HFF-Myc (cell line): ENCODE measurements at places on chromosomes 13 and 19.

DNA sequence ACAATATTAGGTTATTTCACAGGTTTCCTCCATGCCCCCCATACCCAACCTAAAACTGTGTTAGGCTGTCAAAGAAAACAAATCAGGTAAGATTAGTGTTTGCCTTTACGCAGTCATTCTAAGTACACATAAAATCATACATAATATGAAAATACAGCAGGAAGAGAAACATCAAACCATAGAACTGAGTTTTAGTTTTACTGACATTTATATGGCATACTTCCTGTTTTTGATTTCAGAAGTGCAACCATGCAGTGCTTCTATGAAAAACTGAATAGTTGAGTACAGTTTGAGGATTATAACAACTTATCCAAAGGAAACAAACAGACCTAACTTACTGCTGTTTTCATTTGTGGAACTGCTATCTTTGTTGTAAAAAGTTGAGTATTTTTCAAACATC lies 91.3 kb downstream of the KCNRG start:
- DNase-seq, result no peak

- no peak for DNase-seq
These were observed 13.7 kb downstream of the LGALS7 start for GRCh38 chr19:38759590-38760003.

DNA sequence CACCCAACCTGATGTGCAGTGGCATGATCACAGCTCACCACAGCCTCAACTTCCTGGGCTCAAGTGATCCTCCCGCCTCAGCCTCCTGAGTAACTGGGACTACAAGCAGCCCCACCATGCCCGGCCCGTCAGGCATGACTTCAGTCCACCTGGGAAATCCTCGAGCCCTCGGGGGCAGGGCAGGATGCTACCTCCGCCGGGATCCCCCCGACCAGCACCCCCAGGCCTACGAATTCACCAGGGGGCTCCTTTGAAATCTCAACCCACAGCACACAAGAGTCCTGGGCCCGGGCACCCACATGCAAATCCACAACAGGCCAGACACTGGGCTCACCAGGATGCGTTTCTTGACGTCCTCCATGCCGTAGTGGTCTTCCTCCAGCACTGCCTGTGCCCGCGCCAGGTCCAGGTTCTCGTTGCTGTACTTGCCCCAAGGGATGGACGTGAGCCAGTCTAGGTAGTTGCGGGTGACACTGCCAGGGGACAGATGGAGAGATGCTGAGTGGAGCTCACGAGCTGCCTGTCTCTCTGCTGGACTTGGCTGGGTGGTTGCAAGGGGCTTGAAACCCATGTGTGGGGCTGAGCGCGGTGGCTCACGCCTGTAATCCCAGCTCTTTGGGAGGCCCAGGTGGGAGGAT lies 10.5 kb downstream of the RPL36 start:
- no peak for DNase-seq

- no peak for DNase-seq
These were observed 413.8 kb downstream of the GPC6 start for GRCh38 chr13:93640452-93640851.

- no peak for DNase-seq
These were observed 6.8 kb downstream of the HSPH1 start for GRCh38 chr13:31154939-31155338.

GRCh38 chr13:52160506-52160905 lies 1.1 kb upstream of the NEK3 start:
- no peak for DNase-seq

- peak; percentile 87 for DNase-seq
These were observed 61.8 kb downstream of the RAB20 start for GRCh38 chr13:110499621-110500281.

DNA sequence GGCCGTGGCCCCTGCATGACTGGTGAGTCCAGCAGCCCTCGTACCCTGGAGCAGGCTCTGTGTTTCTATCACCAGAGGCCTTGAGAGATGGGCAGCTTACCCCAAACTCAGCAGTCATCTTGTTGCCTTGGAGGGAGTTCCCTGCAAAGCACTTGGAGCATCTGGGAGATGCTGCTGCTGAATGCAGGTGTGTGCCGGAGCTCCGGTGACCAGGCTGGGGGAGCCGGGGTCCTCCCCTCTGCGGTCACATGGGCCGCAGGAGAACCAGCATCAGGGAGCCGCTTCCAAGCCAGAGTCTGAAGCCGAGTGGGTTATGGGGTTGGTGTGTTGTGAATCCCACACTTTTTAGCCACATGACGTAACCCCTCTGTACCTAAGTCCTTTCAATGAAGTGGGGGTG lies 82.8 kb downstream of the TEX29 start:
- DNase-seq, result no peak

GRCh38 chr13:86974995-86975328 lies 696.2 kb upstream of the SLITRK5 start:
- DNase-seq, result no peak

GRCh38 chr13:80988391-80989151 lies 647.6 kb upstream of the SPRY2 start:
- DNase-seq, result no peak

DNA sequence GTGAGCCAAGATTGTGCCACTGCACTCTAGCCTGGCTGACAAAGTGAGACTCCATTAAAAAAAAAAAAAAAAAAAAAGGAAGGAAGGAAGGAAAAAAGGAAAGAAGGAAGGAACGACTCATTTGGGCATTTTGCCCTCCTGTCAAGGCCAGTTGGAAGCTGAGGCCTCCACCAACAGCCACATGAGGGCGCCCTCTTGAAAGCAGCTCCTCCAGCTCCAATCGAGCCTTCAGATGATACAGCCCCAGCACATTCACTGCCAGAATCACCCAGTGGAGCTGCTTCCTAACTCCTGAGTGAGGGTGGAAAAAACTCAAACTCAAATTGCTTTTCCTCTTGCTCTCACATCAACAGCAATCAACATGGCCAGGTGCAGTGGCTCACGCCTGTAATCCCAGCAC lies 40.9 kb downstream of the GNG7 start:
- DNase-seq, result no peak

DNA sequence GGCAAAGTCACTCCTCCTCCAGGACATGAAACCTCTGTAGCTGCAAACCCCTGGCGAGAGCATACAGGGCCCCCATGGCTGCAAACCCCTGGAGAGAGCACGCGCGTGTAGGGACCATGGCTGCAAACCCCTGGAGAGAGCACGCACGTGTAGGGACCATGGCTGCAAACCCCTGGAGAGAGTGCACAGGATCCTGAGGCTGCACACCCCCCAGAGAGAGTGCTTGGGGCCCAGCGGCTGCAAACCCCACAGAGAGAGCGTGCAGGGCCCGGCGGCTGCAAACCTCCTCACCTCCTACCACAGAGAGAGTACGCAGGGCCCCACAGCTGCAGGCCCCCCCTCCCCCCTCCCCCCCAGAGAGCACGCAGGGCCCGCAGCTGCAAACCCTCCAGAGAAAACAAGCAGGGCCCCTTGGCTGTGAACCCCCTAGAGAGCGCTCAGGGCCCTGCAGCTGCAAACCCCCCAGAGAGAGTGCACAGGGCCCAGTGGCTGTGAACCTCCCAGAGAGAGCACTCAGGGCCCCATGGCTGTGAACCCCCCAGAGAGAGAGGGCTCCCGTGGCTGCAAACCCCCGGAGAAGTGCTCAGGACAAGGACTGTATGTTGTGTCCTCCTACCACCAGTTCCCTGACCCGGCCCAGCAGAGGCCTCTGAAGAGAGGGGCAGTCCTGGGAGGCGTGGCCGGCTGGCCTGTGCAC lies 7.3 kb downstream of the ADPRHL1 start:
- no peak for DNase-seq

- no peak for DNase-seq
These were observed 52.5 kb upstream of the RXFP2 start for GRCh38 chr13:31686670-31687425.

- no peak for DNase-seq
These were observed 307.6 kb upstream of the NBEA start for GRCh38 chr13:34634448-34634847.

GRCh38 chr13:30818323-30818960 lies 83.1 kb downstream of the ALOX5AP start:
- no peak for DNase-seq

GRCh38 chr19:29509456-29509855 lies 16.3 kb upstream of the VSTM2B start:
- DNase-seq, result no peak

DNA sequence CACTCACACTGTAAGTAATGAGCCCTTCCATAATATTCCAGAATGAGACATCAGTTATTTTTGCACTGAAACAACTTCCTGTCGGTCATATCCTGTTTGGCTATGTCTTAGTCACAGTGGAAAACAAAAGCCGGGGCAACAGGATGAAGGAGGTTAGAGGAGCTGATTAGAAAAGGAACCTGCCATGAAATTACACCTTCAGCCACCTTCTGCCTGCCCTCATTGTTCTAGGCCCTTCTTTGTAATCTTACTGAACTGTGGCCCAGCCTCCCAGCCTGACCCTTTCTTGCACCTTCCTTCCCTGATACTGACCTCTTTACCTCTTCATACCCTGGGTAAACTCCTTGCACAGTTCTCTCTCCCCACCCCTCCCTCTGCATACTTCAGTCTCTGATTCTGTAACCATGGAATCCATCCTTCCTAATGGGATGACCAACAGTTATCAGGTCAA lies 67.3 kb downstream of the DOCK9 start:
- peak; percentile 50 for DNase-seq

GRCh38 chr13:112240076-112240475 lies 136.1 kb upstream of the SPACA7 start:
- no peak for DNase-seq

GRCh38 chr13:114309806-114310410 lies 4.4 kb upstream of the CHAMP1 start:
- DNase-seq, result no peak

- DNase-seq, result peak; percentile 85
These were observed 1.2 kb downstream of the ZSWIM4 start for GRCh38 chr19:13796301-13797057.

- no peak for DNase-seq
These were observed 14.9 kb downstream of the DPF1 start for GRCh38 chr19:38209152-38209551.
